ENCODE measurements at places on chromosomes 3 and 15.

DNA sequence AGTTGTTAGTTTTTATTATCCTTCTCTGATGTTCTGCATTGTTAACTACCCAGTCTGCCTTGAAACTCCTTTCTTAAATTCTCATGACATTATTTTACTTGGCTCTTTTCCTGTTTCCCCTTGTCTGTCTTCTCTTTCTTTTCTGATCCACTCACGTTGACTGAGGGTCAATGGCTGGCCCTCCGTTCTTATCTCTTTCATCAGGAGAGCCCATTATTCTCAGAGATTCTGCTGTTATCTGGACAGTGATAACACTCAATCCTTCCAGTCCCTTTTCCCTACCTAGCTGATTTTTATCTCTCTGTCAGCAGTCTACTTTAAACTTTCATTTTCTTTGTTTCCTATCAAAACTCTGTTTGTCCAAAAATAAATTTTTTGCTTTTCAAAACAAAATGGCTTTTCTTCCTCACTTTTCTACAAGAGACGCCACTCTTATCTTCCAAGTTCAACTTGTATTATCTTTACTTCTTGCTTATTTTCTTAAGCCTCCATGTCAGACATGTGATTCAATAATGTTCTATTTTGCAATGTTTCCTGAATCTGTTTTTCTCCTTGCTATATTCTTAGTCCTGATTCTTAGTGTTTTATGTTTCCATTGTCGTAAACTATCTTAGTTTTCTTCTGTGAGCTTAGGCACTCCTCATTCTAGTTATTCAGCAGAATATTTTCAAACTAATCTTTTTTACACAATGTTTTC is 120.2 kb downstream of the NEDD4 start:
- DNase-seq = no peak

- DNase-seq = no peak
Observed at GRCh38 chr15:71746719-71747118, 63.6 kb upstream of the NR2E3 start.

- peak; percentile 79 for DNase-seq
Observed at GRCh38 chr3:45938864-45939263, 4.4 kb upstream of the CXCR6 start.

DNA sequence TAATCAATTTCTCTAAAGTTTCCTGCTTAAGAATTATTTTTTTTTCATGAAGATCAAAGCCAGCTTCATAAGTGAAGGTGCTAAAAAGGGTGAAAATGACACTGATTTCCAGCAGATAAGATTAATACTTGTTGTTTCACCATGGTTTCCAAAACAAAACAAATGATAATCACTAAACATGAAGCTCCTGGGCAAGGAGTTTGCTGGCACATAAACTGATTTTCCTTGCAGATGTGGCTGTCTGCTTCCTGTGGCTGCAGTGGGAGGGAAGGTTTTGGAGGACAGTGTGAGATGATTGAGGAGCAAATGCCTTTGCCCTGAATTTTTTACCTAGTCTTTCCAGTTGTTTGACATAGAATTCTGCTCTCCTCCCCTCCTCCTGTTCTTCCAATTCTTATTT is 228.8 kb downstream of the DIPK2A start:
- DNase-seq = no peak

DNA sequence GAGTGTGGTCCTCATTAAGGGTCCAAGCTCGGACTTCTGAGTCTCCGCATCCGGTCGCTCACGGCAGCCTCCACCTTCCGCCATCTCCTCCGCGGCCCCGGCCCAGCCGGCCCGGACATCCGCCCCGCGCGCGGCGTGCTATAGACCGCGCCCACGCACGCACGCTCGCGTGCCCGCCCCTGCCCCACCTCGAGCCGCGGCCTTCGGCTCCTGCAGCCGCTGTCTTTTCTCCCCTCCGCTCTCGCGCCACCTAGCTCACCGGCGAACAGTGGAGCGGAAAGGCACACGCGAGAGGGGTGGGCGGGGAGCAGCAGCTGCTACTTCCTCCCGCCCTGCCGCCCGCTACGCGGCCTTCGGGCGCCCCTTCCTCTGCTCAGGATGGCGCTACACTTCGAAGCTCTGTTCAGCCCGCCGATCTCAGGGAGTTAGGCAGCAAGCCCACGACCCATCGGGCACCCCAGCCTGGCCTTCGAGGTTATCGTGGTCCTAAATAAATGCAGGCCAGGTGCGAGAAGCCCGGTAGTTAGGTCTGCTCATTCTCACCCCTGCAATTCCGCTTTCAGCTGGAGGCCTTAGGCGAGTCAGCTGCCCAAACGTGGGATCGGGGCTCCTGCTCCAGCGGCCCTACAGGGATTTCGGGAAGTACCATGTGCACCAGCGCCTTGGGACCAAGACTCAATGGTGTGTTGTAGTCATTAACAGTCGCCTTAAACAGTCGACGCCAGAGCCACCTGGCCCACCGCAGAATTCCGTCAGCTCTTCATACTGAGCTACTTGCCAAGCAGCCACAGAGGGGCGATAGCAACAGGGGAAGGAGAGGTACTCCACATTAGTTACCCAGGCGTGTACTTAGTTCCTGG is at the start of gene USP4:
Gene USP4, minus strand, starts transcription at position 113 of the 860 bp plus-strand sequence. Its CDS starts 29 bp downstream, at position 84.
- DNase-seq = peak; percentile 94

DNA sequence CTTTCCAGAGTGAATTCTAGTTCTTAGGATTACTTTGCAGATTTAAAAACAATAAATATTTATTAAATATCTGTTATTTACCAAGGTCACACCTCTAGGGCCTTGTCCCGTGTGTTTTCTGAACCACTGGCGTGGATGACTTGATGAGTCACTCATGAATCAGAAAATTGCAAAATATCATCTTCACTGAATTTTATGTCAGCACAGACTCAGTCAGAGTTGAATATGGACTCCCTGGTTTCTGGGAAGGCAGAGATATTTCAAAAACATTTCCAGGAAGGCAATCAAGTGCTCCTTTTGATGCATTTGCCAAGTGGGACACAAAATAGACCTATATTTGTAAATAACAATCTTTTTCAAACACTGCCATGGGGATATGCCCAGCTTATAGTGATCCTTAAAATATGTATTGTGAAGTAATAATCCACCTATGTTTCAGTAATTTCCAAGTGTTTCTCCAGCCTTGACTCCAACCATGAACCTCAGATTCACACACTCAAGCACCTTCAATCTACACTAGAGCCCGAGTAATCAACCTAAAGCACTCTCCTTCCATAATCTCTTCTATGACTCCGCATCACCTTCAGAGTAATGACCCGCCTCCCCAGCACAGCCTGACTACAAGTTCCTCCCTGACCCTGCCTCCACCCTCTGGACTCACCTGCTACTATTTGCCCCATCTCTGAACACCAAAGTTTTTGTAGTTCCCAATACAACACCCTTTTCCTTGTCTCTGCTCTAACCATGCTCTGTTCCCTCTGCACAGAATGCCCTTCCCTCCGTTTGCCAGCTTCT is 24.3 kb downstream of the DPH3 start:
- DNase-seq = no peak

All from stimulated activated CD8-positive, alpha-beta memory T cell treated with anti-CD3 and anti-CD28 coated beads, Interleukin-7, amount 100 ng/mL, for 4 hours (primary cell).